ENCODE measurements at places on chromosomes 12 and 14.

DNA sequence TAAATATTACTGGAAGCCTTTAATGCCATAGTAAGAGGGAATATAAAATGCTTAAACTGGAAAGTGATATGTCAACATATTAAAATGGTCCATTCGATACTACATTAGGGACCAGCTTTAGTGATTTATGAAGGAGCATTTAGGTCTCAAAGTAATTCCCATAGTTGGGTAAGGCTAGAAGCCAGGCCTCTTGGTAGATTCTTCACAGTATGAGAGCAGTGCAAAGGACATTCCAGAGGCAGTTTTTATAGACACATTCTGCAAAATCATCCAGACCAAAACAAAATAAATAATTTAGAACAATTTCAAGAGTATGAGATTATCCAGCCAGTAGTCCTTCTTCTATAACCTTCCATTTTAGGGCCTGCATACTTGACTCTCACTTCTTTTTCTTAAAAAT lies 142.6 kb upstream of the PDZRN4 start:
- DNase-seq, result no peak

DNA sequence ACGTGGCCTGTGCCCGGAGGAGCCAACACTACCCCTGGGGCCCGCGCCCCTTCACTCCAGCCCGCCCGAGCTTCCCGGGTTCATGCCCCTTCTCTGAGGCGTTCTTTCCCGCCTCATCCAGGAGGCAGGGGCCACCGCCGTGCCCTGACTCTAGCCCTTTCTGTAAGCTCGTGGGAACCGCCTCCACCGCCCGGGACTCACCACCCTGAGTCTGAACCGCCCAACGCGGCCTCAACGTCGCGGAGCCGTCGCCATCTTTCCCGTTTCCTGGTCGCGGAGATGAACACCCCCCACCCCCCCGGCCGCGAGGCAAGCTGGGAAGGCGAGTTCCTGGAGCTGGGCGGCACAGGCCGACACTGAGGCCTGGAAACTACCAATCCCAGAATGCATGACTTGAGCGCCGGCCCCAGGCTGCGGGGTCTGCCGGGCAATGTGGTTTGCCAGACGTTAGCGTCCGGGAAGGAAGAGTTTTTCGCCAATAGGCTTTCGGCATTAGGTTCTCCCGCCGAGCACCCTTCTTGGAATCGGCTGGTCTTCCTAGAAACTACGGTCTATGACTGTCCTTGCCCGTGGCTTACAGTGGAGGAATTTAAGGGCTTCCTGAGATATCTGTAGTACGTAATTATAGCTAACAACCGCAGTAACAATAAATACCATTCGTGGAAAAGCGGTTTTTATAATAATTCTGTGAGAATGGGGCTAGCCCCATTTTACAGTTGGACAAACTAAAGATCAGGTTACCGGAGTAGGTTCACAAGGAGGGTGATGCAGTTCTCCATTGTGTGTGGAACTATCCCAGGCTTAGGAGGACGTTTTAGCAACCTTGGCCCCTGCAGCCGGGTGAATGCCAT lies at the start of gene DDX23:
Gene DDX23 (minus strand): TSS at position 281 of the 851 bp plus-strand sequence. CDS start 6,381 bp downstream, outside the sequence.
- DNase-seq, result peak; percentile 92

DNA sequence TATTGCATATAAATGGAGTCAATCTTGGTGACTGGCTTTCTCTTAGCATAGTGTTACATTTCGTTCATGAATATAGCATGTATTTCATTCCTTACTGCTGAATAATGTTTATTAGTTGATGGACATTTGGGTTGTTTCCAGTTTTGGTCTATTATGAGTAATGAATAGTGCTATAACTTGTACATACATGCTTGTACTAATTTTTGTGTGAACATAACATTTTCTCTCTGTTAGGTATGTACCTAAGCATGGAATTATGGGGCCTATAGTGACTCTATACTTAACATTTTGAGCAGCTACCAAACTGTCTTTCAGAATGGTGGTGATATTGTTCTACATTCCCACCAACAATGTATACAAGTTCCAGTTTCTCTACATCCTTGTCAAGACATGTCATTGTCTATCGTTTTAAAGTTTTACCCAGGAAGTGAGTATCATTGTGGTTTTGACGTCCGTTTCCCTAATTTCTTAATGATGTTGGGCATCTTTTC lies 23.1 kb downstream of the ATP2A2 start:
- no peak for DNase-seq

DNA sequence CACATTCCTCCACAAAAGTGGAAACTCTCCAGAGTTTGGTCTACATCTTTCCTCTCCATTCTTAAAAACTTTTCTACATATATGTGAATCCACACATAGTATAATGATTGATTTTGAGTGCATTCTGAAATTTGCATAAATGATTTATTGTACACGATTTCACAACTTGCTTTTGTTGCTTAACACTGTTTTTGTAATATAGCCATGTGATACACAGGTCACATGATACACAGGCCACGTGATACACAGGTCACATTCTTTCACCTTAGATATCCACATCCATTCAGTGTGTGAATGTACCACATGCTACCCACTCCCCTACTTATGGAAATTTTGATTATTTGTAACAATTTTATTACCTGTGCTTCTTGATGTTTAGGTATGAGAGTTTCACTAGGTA lies 319.1 kb downstream of the ZFP36L1 start:
- no peak for DNase-seq

GRCh38 chr12:45668641-45669040 lies 60.9 kb upstream of the ARID2 start:
- DNase-seq, result no peak

DNA sequence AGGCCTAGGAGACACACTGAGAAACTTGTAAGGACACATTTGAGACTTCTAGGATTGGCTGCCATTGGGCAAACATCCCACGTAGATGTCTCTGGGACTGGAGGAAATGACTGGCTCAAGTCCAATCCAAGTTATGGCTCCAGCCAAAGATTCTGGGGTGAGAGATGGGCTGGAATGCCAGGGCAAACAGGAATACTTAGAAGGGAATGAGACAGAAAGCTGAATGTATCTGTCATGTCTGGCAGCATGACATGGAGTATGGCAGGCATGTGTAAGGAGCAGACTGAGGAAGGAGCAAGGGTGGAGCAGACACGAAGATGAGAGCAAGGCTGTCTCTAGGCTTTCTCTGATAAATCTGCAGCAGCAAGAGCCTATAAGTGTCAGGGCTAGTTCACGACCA lies 209.2 kb downstream of the PHLDA1 start:
- no peak for DNase-seq

- no peak for DNase-seq
Measured at GRCh38 chr12:100799770-100800169, 5.2 kb downstream of the ANO4 start.

GRCh38 chr12:48194799-48195201 lies 8.3 kb downstream of the OR10AD1 start:
- DNase-seq, result no peak

- no peak for DNase-seq
Measured at GRCh38 chr12:131928080-131928710, 881 bp upstream of the PUS1 start.

DNA sequence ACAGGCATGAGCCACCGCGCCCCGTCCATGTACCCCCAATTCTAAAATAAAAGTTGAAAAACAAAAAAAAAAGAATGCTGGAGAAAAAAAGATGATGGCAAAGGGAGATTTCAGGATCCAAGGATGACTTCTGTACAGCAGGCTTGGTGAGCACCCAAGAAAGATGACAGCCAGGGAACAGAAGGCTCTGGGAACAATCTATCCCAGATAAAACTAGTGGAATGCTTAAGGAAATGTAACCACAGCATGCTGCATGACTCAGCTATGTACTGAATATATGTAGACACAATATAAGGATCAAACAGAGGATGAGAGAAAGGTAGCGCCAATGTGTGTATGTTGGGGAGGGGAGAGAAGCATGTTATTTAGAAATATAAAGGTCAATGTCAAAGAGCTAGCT lies 123.7 kb upstream of the TMTC1 start:
- no peak for DNase-seq

GRCh38 chr12:131383291-131383690 lies 327.6 kb upstream of the SFSWAP start:
- no peak for DNase-seq

DNA sequence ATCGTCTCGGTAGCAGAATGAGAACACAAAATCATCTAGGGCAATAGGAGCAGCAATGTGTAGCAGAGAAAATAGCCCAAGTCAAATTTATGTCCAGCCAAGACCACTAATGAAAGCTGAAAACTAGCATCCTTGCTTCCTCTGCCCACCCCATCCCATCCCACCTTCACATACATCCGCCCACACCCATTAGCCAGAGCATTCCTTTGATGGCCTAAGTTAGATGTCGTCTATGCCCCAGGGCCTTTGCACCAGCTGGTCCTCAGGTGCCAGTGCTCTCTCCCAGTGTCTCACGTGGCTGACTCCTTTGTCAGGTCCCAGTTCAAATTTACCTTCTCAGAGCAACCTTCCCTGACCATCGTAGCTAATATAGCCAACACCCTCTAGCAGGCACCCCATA lies 17.8 kb upstream of the PPP2R5C start:
- no peak for DNase-seq

Data from glutamatergic neuron (in vitro differentiated cells).